ENCODE measurements at places on chromosomes 7 and 10.

DNA sequence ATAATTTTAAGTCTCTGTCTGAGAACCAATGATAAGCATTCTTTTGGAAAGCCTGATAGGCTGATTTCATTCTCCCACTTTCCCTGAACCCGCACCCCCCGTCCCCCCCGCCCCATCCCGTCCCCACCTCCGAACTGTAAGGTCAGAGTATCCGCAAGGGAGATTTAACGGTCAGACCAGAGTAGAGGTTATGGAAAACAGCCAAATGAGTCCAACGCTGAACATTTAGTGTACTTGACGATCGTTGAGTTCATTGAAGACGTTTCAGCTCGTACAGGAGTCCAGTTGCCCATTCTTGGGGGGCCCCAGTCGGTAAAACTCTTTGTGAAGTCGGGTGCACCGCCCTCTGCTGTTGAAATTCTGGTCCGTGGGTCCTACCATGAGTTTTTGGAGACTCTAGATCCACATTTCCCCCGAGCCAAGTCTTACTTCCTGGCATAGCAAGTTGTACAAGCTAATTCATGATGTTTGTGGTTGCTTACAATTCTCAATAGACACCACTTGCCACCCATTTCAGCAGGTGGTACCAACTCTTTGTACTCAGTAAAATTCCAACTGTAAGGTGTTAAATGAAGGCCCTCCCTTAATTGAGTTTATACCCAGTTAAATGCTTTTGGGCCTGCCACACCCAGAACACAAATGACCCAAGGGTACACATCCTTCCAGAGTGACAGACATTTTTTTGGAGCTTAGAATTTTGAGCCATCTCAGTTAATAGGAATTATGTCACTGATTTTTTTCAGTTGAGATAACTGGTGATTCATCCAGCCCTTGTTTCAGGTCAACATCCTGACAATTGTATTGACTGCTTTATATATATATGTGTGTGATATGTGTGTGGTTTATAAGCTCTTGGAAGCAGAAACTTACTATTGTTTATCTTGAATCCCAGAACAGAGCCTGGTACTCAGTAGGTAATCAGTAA, 1.2 kb downstream of the MARCHF5 start:
- DNase-seq: peak; percentile 40

DNA sequence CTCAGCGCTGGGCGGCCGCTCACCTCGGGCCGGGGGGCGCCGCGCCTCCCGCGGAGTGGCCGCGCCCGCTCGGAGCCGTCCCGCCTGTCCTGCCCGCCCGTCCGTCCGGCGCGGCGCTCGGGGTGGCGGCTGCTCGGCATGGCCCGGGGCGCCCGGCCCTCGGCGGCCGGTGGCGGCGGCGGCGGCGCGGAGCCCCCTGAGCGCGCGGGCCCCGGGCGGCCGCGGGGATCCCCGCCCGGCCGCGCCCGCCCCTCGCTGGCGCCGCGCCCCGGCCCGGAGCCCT, 338 bp downstream of the SDK1 start:
- DNase-seq: no peak

GRCh38 chr7:15376600-15376999, 185.2 kb downstream of the AGMO start:
- no peak for DNase-seq

DNA sequence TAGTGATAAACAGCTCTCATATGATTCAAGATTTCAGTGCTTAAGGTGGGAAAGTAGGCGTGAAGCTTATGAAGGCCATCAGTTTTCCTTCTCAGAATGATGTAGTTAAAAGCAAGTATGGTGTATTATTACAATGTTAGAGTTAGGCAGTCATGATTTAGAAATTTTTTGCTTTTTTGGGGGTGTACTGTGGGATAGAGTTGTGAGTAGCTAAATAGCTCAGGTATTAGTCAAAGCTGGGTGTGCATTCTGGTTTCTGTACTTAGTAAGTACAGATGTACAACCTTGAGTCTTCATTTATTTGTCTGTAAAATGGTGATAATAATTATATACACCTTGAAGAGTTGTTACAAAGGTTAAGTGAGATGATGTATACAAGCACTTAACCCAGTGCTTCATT, 52.2 kb downstream of the R3HCC1L start:
- no peak for DNase-seq

DNA sequence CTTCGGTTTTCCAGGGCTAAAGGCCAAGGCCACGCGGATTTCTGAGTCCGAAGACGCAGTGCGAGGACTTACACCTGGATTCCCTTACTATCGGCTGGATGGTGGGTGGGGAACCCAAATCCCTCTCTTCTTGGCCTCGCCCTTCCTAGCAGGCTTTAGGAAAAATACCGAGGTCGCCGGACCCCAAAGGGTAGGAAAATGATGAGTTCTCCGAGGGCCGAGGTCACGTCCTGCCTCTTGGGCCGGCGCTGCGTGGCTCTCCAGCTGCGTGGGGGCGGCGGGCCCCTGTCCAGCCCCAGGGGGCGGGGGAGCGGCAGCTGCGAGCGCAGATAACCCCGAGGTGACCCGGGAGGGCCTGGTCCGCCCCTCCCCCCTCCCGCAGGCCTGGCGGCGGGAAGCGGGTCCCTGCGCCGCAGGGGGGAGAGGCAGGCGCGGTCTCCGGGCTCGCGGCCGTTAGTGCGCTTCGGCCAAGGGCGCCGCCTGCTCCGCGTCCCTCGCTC, 805 bp upstream of the HMX3 start:
- DNase-seq: no peak

- DNase-seq: no peak
Measured at GRCh38 chr10:132685101-132685891, 100.7 kb downstream of the NKX6-2 start.

DNA sequence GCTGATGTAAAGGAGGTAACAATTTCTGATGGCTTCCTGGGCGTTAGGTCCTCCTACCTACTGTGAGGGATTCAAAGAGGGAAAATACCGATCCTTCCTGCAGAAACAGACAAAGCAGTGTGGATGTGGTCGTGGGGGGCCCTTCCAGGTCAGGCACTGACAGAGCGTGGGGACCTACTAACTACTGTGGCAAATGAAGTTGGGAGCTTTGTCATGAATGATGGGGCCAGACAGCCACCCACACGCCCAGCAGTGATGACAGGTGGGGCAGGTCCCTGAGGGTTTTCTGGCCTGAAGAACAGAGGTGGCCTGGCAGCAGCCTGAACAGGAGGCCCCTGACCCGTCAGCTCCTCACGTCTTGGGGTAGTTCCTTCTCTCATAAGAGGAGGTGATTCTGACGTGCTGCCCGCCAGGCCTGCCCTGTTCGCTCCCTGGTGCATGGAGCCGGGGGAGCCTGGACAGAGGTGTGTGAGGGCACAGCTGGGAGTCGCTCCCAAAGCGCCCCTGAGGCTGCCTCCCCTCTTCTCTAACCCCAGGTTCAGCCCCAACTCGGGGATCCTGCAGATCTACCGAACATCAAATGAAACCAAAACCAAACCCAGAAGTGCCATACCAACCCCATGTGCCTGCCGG, 4.2 kb downstream of the ATP6V0E2 start:
- DNase-seq: no peak

GRCh38 chr7:159023206-159023605, 121.5 kb downstream of the VIPR2 start:
- no peak for DNase-seq
